ENCODE measurements at places on chromosomes 4 and X.

- no peak for DNase-seq
These were observed 17.7 kb downstream of the MRFAP1 start for GRCh38 chr4:6658209-6658595.

- no peak for DNase-seq
These were observed 58.2 kb downstream of the GPR143 start for GRCh38 chrX:9707306-9708033.

DNA sequence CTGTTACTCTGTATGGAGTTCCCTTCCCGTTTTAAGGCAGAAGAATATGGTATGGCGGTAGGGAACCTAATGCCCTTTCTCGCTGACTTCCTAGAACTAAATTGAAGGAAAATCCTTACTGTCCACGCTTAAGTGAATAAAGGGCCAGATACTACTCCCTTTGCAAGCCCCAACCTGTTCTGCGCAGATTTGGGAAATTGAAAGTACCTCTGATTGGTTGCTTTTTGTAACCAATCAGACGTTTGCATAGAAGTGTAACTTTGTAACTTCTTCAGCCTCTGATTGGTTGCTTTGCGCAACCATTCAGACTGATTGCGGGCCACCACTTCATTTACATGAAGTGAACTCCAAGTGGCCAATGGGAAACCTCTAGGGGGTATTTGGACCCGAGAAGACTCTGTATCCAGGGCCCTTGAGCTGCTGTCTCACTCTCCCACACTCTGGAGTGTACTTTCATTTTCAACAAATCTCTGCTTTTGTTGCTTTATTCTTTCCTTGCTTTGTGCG lies 1.2 kb upstream of the TMEM33 start:
- DNase-seq, result no peak

GRCh38 chr4:103099691-103100392 lies at the start of gene BDH2:
BDH2 (minus strand) TSS chr4:103099834; CDS start chr4:103096254, 3,580 bp downstream.
- DNase-seq, result peak; percentile 97

GRCh38 chr4:105179539-105180401 lies 33.1 kb downstream of the TET2 start:
- DNase-seq, result no peak

- no peak for DNase-seq
These were observed 23.5 kb upstream of the PAGE5 start for GRCh38 chrX:55196688-55197087.

DNA sequence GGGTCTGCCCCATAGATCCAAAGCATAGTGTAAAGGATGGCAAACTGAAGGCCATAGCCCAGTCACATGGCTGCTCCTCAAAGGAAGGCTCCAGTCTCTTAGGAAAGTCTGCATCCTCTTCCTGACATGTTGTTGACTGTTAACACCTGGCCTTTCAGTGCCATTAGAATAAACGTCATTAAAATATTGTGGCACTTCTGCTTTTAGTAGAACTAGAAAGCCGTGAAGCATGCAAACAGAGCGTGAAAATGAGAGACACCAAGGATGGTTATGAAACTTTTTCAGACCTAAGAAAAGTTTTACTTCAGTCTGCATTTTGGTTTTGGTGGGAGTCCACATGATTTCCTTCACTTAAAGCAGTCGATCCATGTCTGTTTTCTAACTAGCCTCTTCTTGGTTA lies 41.1 kb upstream of the AFF2 start:
- no peak for DNase-seq

- no peak for DNase-seq
These were observed 999.1 kb downstream of the STPG2 start for GRCh38 chr4:97144199-97144598.

DNA sequence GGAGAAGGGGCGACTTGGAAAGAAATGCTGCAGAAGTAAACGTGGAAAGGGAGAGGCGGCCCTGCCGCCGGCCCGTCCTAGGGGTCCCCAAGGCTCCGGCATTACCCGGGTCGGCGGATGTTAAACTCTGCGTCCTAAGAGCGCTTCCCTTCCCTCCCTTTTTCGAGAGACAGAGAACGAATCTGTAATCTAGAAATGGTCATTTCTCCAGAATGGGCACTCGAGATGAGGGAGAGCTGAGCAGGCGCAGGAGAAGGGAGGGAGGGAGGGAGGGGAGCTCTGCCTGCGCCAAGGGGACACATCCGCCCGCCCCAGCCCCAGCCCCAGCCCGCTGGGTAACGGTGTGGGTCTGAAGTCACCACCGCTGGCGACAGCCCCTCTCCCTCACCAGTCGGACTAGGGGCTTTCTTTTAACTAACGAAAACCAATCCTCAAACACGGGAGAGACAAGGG lies 1.7 kb downstream of the HCFC1 start:
- peak; percentile 59 for DNase-seq

- DNase-seq, result no peak
These were observed 233.5 kb downstream of the DCTD start for GRCh38 chr4:182683661-182684060.

GRCh38 chrX:2548711-2549423 lies 48.1 kb upstream of the DHRSX start:
- DNase-seq, result no peak

GRCh38 chrX:119655125-119655524 lies 37.8 kb downstream of the SEPTIN6 start:
- peak; percentile 93 for DNase-seq

DNA sequence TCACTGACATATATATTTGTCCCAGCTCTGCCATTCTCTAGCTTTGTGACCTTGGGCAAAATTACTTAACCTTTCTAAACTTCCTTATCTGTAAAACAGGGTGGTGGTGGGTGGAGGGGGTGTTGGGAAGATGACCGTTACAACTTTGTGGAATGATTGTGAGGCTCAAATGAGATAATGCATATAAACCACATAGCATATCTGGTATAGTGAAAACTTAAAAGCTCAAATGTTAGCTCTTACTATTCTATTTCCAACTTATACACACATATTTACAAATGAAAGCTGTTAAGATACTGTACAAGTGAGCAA lies 52.9 kb upstream of the HPRT1 start:
- no peak for DNase-seq

GRCh38 chr4:176383273-176384077 lies 63.7 kb downstream of the SPCS3 start:
- peak; percentile 32 for DNase-seq

GRCh38 chr4:16858275-16858752 lies 40.1 kb downstream of the LDB2 start:
- DNase-seq, result no peak

DNA sequence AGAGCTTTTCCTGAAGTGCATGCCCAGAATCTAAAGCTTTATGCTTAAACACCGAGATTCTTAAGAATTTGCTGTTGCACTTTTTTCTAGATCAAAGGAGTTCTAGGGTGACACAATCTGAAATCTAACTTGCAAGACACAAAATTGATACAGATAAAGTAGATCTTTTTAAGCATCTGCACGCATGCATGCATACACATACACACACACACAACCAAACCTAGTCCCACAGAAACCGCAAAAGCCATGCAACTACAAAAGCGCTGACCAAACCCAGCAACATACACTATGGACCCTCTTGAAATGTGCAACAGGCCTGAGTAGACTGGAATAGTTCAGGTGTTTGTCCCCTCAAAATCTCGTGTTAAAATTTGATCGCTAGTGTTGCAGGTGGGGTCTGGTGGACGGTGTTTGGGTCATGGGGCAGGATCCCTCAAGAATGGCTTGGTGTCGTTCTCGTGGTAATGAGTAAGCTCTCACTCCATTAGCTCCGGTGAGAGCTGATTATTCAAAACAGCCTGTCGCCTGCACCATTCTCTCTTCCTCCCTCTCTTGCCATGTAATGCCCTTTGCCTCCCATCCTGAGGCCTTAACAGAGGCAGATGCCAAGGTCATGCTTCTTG lies 52.7 kb downstream of the IRF2 start:
- DNase-seq, result no peak

DNA sequence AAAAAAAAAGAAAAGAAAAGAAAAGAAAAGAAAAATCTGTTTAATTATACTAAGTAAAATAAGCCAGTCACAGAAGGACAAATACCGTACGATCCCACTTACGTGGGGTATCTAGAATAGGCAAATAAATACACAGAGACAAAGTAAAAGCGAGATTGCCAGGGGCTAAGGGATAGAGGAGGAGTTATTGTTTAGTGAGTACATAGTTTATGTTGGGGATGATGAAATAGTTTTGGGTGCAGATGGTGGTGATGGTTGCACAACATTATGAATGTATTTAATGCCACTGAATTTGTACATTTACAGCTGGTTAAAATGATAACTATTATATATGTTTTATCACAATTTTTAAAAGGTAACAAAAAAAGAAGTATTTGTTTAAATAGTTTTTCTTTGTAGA lies 7.1 kb downstream of the CA5B start:
- no peak for DNase-seq

GRCh38 chr4:128718768-128719167 lies 90.7 kb upstream of the JADE1 start:
- no peak for DNase-seq

GRCh38 chr4:89110541-89110985 lies 770 bp upstream of the TIGD2 start:
- no peak for DNase-seq

DNA sequence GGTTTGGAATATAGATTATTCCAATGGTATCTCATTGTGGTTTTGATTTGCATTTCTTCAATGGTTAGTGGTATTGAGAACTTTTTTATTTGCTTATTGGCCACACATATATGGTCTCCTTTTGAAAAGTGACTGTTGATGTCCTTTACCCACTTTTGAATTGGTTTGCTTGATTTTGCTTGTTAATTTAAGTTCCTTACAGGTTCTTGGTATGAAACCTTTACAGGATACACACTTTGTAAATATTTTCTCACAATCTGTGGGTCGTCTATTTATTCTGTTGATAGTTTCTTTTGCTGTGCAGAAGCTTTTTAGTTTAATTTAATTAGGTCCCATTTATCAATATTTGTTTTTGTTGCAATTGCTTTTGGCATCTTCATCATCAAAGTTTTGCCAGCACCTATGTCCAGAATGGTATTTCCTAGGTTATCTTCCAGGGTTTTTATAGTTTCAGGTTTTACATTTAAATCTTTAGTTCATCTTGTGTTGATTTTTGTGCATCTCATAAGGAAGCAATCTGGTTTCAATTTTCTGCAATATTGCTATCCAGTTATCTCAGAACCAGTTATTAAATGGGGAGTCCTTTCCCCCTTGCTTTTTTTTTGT lies 475.7 kb upstream of the PABPC4L start:
- no peak for DNase-seq

GRCh38 chr4:24321131-24321530 lies 263.2 kb downstream of the DHX15 start:
- DNase-seq, result no peak

DNA sequence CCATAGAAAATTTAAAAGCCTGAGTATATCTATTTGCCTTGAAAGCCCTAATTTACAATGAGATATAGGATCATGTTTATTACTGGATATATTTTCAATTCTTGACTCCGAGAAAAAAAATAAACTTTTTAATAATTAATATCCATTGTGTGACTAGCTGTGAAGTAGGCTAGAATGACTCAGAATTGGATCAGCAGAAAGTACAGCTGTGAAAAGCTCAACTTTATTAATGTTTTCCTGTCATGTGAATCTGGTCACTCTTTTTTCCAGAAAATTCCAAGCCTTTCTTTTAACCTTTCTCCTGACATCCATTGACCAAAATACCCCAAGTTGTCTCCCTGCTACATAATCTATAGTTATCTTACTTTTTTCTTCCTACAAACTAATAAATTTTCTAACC lies 171.8 kb upstream of the PACRGL start:
- no peak for DNase-seq

- DNase-seq, result no peak
These were observed 14.5 kb upstream of the SLC7A11 start for GRCh38 chr4:138256608-138257007.

DNA sequence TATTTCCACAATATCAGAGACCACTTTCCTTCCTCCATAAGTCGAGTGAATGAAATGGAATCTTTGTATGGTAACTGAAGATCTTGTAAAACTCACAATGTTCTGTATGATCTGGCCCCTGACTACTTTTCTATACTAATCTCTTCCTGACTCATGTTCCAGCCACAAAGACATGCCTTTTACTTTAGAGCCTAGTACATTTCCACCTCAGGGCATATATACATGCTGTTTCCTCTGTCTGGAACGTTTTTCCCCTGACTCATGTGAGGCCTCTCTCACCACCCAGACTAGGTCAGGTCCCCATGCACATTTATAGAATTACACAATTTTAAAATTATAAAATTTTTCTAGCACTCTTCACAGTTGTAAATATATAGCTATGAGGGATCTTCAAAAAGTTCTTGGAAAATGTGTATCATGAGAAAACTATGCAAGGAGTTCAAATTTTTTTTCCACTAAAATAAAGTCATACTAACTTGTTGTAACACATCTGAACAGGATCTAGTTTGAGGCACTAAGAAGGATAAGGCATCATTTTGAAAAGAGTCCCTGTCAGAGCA lies 208.8 kb downstream of the SH2D1A start:
- peak; percentile 23 for DNase-seq

- DNase-seq, result no peak
These were observed 156.2 kb downstream of the ENOX2 start for GRCh38 chrX:130746709-130747342.

GRCh38 chr4:48290146-48290772 lies 20.6 kb upstream of the TEC start:
- no peak for DNase-seq

DNA sequence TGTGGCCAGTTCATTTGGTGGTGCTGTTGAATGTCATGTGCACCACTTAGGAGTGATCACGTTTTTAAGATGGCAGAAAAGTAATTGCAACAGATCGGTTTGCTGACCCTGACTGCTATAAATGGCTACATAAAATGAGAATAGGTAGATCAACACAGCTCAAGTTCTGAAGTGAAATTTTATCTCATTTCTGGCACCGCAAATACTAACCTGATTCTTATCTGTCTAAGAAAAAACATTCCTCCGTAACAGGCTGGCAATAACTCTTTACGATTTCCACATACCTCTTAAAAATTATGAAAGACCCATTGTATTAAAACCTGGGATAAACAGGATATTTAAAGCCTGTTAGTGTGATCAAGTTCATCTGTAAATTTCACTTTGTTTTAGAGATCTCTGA lies 387.5 kb downstream of the PDGFC start:
- no peak for DNase-seq
